ENCODE measurements at places on chromosomes 7 and 10. TPM values are rescaled to one million over a fixed set of nuclear protein-coding genes. Genes with fewer than 3 reads are reported as not detected.

The SEMA3C gene
- total RNA-seq, result 157 TPM

The CTAGE8 gene
- total RNA-seq, result 0.48 TPM

The ITPRID1 gene
- 2.6 TPM for total RNA-seq

The ZFYVE27 gene
- total RNA-seq, result 37.6 TPM

The TAC1 gene
- total RNA-seq, result 2.8 TPM

The HHEX gene
- 4.4 TPM for total RNA-seq

DNA sequence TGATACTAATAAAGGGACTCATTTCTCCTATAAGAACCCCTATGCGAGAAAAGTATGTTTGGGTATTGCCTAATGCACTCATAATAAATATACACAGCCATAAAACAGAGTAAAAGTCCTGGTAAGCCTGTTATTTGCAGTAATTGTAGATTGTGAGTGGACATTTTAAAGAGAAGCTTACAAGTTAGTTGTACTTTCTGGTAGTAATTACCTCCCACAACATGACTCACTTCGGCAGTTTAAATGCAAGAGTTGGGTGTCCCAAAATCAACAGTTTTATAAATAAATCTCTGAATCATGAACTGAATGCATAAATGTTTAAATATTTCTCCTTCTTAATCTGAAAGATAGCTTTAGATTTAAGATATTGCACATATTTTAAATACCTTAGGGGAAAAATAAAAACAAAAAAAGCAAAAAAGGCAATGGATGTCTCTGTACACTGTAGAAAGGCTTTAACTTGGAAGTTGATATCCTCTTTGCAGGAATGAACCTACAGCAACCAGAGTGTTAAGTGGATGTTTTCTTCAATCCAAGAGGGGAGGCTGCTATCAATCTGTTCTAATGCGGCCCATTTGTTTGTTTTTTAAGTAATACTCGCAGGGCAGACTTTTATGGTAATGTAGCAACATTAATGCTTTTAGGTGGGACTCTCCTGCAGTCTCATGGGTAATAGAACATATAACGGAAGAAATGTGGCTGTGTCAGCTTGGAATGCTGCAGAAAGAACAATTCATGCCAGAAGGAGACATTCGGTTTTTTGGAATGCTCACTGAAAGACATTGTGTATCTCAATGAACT is 57.3 kb upstream of the ZEB1 start:
- no peaks in the 10 kb centered on the region for H3K27me3 ChIP-seq
- no peak for DNase-seq
- no peaks in the 10 kb centered on the region for H3K36me3 ChIP-seq
- H3K4me3 ChIP-seq, result peak overlapping the region; percentile 4
- no peaks in the 10 kb centered on the region for H3K4me1 ChIP-seq
- H3K27ac ChIP-seq, result no peak overlapping the region

GRCh38 chr7:55593515-55594318 is 21.4 kb upstream of the VOPP1 start:
- no peaks in the 10 kb centered on the region for H3K27me3 ChIP-seq
- no peak for DNase-seq
- no peaks in the 10 kb centered on the region for H3K4me1 ChIP-seq
- H3K4me3 ChIP-seq, result no peak overlapping the region
- H3K36me3 ChIP-seq, result no peaks in the 10 kb centered on the region

GRCh38 chr10:97574374-97575126 is 2.0 kb downstream of the ANKRD2 start:
- H3K36me3 ChIP-seq, result no peaks in the 10 kb centered on the region
- no peaks in the 10 kb centered on the region for H3K27me3 ChIP-seq

DNA sequence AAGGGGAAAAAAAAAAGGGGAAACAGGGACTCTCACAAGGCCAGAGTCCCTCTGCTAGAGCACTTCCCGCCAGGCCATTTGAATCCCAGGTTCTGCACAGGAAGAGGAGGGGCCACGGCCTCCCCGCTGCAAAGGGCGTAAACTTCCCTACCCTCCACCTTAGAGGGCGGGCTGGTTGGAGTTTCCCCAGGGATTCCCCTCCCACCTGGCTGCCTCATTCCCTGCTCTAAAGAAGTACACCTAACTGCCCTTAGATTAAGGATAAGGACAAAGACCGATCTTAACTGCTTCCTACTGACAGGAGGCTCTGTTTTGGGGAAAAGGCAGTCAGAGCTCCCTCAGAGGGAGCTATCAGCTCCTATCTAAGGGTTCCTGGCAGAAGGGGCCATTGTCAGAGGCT is 102.0 kb upstream of the ARMC3 start:
- no peaks in the 10 kb centered on the region for H3K36me3 ChIP-seq
- no peaks in the 10 kb centered on the region for H3K27me3 ChIP-seq
- no peak overlapping the region for H3K4me3 ChIP-seq
- no peak overlapping the region for H3K27ac ChIP-seq

GRCh38 chr7:24978843-24979469 is 1.0 kb downstream of the OSBPL3 start:
- peak overlapping the region; percentile 80 for H3K27ac ChIP-seq
- H3K4me1 ChIP-seq, result no peaks in the 10 kb centered on the region
- H3K4me3 ChIP-seq, result peak overlapping the region; percentile 80
- H3K27me3 ChIP-seq, result no peaks in the 10 kb centered on the region
- DNase-seq, result peak; percentile 48
- H3K36me3 ChIP-seq, result no peaks in the 10 kb centered on the region

- no peak overlapping the region for H3K4me3 ChIP-seq
- no peaks in the 10 kb centered on the region for H3K27me3 ChIP-seq
- no peaks in the 10 kb centered on the region for H3K36me3 ChIP-seq
These were observed 159.0 kb downstream of the SFMBT2 start for GRCh38 chr10:7251696-7252465.

DNA sequence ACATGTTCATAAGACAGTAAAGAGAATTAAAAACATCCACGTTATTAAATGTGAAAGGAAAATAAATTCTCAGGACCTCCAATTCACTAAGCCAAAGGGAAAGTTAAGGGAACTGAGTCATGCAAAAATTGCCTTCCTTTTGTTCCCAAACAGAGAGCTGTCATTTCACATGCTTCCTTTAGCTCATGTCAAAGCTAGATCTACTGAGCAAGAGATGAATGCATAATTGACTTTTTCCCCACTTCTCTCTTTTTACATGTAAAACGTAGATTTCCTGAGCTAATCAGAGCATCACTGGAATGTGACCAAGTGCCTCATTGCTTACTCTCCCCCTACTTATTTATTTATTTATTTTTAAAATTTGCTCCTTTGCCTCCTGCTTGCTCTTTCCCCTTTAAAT is 129.1 kb upstream of the AMPH start:
- H3K36me3 ChIP-seq, result no peaks in the 10 kb centered on the region
- no peak overlapping the region for H3K27ac ChIP-seq
- no peak for DNase-seq

GRCh38 chr7:23022258-23022769 is 8.4 kb upstream of the HYCC1 start:
- no peaks in the 10 kb centered on the region for H3K36me3 ChIP-seq
- peak overlapping the region; percentile 8 for H3K27ac ChIP-seq
- no peak overlapping the region for H3K4me3 ChIP-seq

DNA sequence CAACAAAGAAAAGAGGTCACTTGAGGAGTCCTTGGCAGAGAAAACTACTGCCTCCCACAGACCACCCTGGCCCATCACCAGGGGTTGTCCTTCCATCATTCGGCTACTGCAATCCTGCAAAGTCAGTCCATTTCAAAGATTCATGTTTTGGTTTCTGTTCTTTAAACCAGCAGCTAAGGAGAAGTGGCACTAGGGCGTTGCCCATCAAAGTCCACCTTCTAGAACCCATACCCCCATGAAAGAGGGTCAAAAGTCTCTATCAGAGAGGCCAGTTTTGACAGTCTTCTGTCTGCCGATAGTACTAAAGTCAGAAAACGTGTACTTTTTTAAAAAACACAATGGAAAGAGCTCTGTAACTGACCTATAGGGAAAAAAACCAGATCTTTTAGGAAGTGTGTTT is 14.4 kb downstream of the CCDC6 start:
- H3K4me3 ChIP-seq, result no peak overlapping the region
- H3K27ac ChIP-seq, result peak overlapping the region; percentile 34
- H3K36me3 ChIP-seq, result no peaks in the 10 kb centered on the region
- peaks cover 20% of the 10 kb centered on the region for H3K4me1 ChIP-seq

DNA sequence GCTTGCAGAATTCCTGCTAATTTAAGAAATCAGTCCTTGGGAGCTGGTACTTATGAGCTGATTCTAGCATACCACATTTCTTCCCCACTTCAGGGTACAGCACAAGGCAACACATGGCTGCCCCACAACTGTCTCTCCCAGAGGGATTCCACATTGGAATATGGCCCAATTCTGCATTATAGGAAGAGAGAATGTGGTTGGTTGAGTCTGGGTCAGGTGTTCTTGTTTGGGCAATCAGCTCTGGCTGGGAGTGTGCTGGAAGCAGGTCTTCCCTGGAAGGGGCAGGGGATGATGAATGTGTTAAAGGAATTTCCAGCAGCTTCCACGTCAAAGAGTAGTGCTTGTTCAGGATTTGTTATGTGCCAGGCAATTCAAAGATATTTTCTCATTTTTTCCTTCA is 95.7 kb downstream of the BUB3 start:
- no peak overlapping the region for H3K4me3 ChIP-seq
- H3K27ac ChIP-seq, result no peak overlapping the region
- H3K27me3 ChIP-seq, result no peaks in the 10 kb centered on the region

Data from breast epithelium (tissue), 4 donors.